CD4-positive, alpha-beta T cell treated with Interferon gamma for 1 hour (primary cell): ENCODE measurements at places on chromosomes 4 and X.

DNA sequence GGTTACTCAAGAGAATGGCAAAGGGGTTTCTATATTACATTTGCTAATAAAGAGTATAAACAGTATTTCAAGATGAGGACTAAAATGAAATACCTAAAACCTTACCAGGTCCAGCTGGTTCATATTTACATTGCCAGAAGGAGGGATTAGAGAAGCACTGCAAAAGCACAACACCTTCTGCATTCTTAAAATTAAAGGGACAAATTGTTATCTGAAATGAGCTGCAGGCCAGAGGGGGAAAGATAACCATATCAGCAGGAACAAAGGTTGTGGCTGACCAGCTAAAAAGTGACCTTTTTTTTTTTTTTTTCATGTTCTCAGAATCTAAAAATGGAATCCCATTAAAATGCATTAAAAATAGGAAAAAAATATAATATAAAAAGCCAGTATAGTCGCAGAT lies 39.7 kb downstream of the AFF2 start:
- DNase-seq = no peak

DNA sequence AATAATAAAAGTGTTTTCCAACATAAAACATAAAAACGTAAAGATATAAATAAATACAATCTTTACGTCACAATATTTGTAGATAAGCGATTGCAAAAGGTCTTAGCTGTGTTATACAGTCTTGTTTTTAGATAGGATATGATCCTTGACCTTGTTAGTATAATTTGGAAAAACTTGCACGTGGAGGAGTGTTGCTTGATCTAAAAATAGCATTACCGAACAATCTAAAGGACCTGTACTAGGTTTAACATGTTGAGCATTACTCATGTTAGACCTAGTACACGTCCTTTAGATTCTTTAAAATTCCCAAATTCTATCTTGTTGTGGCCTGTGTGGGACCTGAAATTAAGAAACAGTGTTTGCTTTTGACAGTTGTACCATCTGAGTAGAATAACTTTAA lies 1.6 kb downstream of the METAP1 start:
- no peak for DNase-seq

DNA sequence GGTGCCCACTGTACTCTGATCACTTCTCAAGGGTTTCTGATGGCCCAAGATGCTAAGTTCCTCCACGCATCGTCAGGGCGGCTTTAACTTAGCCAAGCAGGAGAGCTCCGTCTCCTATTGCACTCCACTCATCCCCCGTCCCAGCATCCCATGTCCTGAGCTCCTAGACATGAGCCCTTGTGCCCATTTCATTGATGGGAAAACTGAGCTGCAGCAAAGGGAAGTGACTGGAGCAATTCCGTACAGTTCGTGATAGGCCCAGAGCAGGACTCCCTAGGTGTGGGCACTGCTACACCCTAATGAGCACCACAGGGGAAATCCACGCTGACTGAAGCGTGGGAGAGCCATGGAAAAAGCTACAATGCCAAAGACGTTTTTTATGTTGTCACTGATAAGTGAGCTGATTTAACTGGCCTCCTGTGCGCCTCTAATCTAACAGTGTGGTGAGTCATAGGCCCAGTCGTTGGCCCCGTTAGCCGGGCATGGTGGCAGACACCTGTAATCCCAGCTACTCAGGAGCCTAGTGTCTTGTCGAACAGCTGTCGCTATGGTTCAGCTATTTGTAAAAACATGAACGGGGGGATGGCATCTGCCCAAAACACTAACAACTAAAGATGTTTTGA lies 14.9 kb downstream of the NSDHL start:
- no peak for DNase-seq

- no peak for DNase-seq
Measured at GRCh38 chr4:10007793-10008608, 13.3 kb downstream of the SLC2A9 start.

GRCh38 chrX:40420899-40421729 lies 159.7 kb upstream of the ATP6AP2 start:
- no peak for DNase-seq

GRCh38 chr4:148152868-148153625 lies 289.2 kb downstream of the NR3C2 start:
- no peak for DNase-seq

GRCh38 chrX:67604979-67605703 lies 61.3 kb downstream of the AR start:
- DNase-seq = no peak

DNA sequence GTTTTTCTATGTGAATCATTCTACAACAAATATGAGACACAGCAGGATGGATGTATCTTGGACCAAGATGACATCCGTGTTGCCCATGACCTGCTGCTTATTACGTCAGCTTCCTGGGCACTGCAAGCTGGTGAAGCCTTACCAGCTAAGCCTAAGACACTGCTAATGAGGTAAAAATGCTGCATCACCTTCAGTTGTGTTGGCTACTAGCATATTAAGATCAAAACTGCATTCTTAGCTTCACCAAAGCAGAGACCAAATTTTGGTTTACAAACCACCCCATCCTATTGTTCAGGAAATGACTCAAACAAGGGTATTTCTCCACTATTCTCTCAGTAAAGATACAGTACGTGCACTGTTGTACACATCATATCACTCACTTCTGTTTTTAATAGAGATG lies 50.3 kb downstream of the MAML3 start:
- DNase-seq = peak; percentile 45

- no peak for DNase-seq
Measured at GRCh38 chr4:82721819-82722423, 76.7 kb downstream of the SCD5 start.
